NCI-H510A treated with DMSO at 0.1 percent for 48 hours (cell line): ENCODE measurements at places on chromosomes 7 and 10.

DNA sequence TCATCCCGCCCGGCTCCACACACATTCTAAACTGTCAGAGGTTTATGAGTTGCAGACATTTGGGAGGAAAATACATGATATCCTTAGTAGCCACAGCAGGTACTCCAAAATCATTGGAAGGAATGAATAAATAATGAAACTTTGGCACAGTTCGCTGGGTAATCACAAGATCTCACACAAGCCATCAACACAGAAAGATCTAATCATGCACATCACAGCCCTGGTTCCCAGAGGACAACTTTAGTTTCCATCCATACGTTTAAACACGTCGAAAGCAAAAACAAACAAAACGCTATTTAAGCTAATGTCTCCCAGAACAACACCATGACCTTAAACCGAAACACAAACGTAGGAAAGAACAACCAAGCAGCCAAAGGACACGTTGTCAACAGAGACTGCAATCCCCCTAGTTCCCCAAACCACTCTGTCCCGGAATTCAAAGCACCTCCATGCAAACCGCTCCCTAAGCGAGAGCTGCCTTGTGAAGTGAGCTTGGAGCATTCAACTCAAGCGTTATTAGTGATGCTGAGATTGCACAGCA lies 12.3 kb downstream of the SVIL start:
- DNase-seq = no peak

GRCh38 chr7:25770235-25770634 lies 381.8 kb upstream of the NFE2L3 start:
- DNase-seq = peak; percentile 77

DNA sequence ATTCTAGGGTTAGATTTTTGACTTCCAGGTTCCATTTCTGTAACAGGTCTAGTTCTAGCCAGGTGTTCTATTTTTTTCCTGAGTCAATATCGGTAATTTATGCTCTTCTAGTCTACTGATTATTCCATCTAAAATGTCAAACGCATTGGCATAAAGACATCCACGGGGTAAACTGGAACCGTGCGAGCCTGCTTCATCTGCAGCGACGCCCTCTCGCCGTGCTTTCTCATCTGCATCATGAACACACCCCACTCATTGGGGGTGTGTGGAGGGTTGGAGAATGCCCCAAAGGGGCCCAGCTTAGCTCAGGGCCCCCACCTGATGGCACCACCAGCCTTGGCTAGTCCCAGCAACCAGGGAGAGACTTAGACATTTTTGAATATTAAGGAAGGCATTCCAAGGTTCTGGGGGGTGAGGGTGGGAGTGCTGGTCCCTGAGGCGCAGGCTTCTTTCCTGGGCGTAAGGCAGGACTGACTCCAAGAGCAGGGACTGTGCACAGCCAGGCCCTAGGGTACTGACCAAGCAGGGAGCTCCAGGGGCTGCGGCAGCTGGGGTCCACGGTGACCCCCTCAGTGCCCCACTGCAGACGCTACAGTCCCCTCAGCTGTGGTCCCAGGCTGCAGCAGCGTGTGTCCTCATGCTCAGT lies 12.9 kb upstream of the CRYGN start:
- no peak for DNase-seq

DNA sequence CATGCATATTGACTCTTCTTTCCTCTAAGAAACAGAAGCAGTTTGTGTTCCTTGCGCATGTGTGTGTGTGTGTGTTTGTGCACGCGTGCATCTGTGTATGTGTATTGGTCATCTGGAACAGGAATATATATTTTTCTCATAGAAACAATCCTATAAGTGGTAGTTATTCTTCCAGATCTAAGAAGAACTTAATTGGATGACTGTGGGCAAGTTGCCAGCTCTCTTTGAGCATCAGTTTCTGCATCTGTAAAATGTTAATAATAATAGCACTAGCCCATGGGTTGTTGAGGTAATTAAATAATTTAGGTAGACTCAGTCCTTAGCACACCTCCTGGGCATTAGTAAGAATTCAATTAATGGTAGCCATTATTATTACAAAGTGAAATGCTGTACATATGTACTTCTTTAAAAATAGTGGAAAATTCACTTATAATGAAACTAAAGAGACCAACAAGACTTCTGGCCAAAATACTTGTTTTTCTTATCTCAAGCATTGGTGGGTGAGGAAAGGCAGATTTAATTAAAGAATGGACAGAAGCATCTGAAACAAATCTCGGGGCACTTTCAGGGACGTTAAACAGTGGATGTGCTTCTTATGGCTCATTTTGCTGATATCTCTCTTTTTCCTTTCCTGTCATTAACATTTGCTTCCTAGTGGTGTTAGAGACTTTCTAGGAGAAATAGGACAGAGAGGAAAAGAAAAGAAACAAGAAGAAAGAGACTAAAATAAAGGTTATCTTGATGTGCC lies 124.9 kb upstream of the HABP2 start:
- DNase-seq = peak; percentile 11

GRCh38 chr10:80139265-80139664 lies 6.7 kb downstream of the PLAC9 start:
- no peak for DNase-seq

GRCh38 chr7:28890137-28890536 lies 68.0 kb downstream of the TRIL start:
- peak; percentile 61 for DNase-seq

DNA sequence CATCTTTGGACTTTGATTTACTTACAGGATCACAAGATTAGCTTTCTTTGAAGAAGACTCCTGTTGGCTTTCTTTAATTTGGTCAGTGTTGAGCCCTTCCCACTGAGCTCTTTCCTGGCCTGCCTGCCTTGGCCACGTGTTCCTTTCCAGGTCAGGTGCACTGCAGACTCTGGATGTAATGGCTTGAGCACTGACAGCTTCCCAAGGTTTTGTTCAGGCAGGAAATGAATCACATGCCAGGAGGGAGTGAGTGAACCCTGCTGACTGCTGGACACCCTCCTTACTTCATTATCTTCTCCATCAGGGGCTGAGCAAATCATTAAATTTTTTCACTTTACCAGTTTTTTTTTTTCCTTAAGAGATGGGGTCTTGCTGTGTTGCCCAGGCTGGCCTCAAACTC lies 29.8 kb downstream of the SNX10 start:
- DNase-seq = no peak
